Posterior cingulate gyrus (tissue), 11 donors: ENCODE measurements at places on chromosomes 1 and 21.
A peak's percentile ranks its signal among the peaks of the same experiment; 100 is the strongest.

- DNase-seq: no peak
These were observed 20.7 kb downstream of the LGR6 start for GRCh38 chr1:202214089-202214843.

- DNase-seq: peak; percentile 92
These were observed at the start of gene RCC1 for GRCh38 chr1:28505406-28506187. RCC1 (plus strand) TSS chr1:28506043; CDS start chr1:28529867, 23,824 bp downstream.

- DNase-seq: no peak
These were observed 9.5 kb downstream of the PARK7 start for GRCh38 chr1:7971024-7971423.

- DNase-seq: no peak
These were observed 50.2 kb downstream of the FAM163A start for GRCh38 chr1:179793281-179793680.

DNA sequence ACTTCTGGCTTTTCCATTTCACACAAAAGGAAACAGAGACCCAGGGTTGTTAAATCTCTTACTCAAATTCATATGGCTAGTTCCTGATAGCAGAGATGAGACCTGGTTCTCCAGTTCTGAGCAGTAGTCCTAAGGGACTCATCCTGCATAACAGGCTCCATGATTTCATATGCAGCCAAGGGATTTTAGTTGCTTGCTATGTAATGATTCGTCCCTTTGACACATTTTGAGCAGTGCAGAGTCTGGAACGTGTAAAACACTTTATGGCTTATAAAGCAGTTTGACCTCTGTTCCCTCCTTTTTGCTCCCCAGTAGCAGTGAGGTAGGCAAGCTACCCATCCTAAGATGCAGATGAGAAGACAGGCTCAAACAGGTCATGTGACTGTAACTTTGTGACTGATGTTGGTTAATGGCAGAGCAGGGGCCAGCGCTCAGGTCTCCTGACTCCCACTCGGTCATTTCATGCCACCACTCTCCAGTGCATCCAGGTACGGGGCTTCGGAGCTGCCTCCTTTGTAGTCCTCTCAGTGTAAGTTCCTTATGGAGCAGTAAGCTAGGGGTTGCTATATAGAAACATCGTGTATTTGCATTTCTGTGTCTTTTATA lies 24.2 kb downstream of the CC2D1B start:
- no peak for DNase-seq
